Caki2 (cell line): ENCODE measurements at places on chromosomes 12 and 14.

DNA sequence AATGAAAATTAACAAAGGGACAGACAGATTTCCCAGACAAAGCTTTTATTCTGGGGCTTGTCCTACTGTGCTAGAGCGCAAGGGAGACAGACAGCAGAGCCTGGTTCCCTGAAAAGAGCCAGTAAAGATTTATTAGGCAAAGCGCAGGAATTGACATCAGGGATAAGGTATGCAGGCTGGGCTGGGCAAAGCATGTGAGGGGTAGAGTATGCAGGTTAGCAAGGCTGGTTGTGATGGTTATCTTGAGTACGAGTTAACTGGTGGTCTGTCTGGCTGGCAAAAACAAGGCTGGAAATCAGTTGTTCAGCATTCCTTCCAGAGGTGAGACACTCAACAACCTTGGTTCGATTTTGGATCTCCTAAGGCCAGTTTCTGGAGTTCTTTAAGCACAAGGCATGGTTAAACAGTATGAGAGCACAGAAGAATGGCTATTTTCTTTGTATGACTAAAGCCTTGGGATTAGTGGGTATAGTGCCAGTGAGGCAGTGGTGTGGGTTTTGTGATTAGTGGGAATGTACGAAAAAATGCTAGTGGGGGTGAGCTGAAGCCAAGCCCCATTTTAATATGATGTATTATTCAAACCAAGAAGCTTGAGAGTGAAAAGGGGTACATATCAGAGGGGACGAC is 30.9 kb downstream of the BTBD7 start:
- DNase-seq, result peak; percentile 78

DNA sequence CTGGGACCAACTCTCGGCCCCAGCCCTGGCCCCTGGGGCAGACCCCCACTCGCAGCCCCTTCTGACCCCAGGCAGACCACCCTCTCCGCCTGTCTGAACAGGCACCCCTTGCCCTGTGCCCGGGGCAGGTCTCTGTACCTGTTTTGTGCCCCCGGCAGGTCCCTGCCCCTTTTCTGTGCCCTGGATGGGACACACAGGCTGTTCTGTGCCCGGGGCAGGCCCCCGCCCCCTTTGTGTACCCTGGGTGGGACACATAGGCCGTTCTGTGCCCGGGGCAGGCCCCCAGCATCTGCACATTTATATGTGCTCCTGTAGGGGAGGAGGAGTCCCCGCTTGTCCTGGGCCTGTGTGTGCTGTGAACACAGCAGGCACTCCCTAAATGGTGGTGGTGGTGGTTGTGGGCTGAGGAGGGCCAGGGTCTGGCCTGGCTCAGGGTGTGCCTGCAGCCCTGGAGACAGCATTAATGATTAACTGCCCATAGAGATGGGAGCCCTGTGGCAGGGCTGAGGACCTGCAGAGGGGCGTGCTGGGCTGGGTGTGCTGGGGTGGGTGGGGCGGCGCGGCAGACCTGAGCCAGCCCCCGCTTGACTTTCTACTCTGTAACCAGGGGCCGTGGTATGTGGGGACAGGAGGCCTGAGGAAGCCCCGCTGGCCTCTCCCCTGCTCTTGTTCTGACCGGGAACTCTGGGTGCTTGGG is 3.7 kb downstream of the FBRSL1 start:
- no peak for DNase-seq

DNA sequence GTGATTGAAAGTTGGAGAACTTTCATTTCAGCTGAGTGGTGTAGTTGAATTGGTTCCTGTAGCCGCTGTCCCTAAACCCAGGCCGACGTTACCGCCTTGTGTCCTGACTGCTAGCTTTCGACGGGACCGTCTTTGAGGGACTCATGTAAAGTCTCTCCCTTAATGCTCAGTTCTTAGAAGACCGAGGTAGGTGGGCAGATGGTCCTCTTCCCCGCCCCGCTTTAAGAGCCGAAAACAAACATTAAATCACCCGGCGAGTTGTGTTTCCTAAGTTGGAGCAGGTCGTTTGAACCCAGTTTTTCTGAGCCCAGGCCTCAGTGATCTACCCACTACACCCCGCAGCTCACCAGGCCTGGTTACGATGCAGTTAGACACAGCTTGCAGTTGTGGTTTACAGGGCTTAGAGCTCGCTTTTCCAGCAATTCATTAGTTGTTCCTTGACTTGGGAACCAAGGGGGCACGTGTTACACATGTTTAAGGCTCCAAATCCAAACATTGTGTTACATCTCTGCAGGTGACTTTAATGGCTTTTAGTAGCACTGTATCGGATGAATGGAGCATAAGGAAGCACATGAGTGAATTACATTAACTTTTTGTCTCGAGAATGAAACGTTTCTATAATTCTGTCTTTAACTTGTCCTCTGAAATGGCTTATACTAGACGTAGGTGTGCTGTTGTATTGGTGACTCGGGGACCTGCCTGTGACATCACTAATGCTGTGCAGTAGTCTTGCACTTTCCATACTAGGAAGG is 790 bp downstream of the NEDD1 start:
- peak; percentile 40 for DNase-seq

DNA sequence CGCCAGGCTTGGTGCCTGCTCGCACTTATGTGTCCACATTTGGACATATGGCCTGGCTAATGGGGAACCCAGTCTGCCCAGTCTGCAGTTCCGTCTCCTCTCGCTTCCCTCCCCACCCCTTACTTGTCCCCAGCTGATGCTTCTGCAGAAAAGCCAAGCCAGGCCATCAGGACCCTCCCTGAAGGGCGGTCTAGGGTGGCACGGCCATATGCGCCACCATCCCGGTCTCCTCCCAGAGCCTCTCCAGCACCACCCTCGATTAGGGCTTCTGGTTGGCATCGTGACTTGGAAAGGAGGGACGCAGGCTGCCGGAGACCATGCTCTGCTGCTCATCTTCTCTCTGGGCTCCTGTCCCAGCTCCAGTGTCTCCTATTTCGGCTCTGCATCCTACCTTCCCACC is 54.6 kb downstream of the CALM1 start:
- no peak for DNase-seq

- no peak for DNase-seq
Observed at GRCh38 chr14:58785701-58786100, 147.9 kb downstream of the DACT1 start.

GRCh38 chr14:69771136-69771535 is 4.2 kb downstream of the SRSF5 start:
- DNase-seq, result no peak

- DNase-seq, result no peak
Observed at GRCh38 chr14:98189062-98189461, 1082.9 kb downstream of the BCL11B start.

DNA sequence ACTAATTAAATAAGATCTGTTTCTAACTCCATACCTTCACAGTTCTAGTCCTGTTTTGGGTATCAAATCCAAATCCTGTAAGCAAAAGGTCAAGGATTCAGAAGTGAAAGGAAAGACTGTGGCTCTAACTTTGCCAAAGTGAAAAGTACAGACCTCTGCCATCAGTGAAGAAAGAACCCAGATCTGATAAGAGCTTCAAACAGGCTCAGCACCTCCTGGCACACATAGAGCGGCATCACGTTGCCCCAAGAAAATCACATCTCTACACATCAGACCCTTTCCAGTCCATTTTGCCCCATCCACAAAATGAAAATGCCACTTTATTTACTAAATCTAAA is 23.2 kb downstream of the CLIP1 start:
- no peak for DNase-seq

DNA sequence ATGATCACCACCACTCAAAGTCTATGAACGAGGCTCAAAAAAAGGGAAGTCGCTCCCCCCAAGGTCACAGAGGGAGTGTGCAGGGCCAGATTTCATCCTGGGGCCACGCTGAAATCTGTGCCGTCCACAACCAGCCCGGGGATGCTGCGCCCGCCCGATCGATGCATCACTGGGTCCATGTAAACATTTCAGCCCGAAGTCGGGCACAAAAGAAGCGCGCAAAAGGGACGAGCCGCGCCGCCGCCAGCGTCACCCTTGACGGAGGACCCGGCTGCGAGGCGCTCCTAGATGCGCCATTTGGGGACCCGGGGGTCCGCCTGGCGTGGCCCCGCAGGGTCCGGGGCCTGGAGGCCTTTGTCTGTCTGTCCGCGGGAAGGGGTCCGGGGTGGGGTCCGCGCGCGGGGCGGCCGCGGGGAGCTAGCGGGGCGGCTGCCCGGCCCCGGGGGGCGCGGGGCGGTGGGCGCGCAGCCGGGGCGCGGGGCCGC is 503 bp downstream of the FBXO21 start:
- peak; percentile 36 for DNase-seq

- no peak for DNase-seq
Observed at GRCh38 chr14:39322807-39323206, 89.1 kb downstream of the MIA2 start.

- DNase-seq, result no peak
Observed at GRCh38 chr12:12718381-12718759, 1.2 kb downstream of the CDKN1B start.

GRCh38 chr12:54306925-54307741 is 6.3 kb upstream of the NFE2 start:
- peak; percentile 87 for DNase-seq

- no peak for DNase-seq
Observed at GRCh38 chr12:42277396-42278127, 39.5 kb upstream of the YAF2 start.

DNA sequence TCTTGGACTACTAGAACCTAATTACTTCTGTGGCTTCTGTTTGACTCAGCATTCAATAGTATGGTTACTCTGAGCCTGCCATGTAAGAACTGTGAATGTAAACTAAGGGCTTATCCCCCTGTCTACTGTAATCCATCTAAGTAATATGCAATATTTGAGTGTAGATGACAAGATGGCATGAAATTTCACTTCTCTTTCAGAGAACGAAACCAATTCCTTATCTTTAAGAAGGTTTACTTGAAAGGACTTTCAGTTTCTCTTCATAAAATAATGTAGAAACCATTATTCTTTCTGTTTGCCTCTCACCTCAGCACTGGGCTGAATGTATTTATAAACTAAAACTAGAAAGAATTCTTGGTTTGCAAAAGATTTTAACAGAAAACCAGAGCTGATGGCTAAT is 60.4 kb upstream of the ARID2 start:
- DNase-seq, result no peak

DNA sequence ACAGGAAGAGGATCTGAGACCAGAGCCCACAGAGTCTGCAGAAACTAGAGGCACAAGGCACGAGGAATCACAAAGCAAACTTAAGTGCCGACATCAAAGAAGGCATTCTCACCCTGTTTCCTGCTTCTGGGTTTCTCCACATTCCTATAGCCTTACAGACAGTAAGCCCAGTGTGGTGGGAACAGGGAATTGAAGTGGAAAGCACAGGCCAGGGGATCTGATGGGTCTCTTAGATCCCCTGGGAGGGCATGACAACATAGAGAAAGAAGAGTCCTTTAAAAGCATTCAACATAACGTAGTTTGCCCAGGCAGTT is 75.6 kb upstream of the FRMD6 start:
- DNase-seq, result no peak

DNA sequence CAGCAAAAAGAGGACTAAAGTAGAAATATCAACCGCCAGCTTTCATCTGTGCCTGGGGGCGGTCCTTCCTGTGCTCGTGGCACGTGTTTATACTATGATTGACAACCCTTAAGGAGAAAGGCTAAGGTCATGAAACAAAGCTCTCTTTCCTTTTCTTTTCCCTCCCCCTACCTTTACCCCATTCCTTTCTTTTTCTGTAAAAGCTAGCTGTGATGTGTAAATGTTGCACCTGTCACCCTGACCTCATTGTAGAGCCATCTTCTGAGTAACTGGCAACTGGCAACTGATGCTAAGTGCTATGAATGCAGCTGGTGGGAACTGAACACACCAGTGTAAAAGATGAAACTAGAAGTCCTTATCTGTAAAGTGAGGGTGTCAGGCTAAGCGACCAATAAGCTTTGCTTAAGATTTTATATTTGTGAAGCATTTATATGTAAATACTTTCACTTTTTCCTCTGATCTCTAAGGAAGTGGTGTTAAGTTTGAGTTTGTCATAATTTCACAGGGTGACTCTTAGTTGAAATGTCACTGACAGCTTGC is 102.8 kb upstream of the BCAT1 start:
- DNase-seq, result no peak

DNA sequence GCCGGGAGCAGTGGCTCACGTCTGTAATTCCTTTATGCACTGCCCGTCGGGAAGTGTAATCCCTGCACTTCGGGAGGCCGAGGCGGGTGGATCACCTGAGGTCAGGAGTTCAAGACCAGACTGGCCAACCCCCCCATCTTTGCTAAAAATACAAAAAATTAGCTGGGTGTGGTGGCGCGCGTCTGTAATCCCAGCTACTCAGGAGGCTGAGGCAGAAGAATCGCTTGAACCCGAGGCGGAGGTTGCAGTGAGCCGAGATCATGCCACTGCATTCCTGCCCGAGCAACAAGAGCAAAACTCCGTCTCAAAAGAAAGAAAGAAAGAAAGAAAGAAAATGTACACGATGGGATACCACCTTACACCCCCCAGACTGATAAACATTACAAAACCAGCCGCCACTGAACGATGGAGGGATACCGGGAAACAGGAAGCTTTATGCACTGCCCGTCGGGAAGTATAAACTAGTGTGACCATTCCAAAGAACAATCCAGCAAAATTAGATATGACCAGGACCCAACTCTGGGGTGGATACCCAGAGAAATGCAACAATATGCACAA is 1.1 kb downstream of the ABCD4 start:
- DNase-seq, result no peak

- no peak for DNase-seq
Observed at GRCh38 chr14:33931461-33931860, 19.4 kb downstream of the EGLN3 start.

DNA sequence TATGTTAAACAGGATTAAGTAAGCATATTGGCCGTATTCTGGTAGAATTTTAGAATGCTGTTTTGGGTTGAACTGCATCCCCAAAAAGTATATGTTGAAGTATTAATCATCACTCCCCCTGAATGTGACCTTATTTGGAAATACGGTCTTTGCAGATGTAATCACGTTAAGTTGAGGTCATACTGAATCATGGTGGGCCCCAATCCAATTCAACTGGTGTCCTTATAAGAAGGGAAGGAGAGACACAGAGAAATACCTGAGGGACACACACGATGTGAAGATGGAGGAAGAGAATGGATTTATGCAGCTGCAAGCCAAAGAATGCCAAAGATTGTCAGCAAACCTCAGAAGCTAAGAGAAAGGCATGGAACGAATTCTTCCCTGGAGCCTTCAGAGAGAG is 268.6 kb downstream of the ITPR2 start:
- DNase-seq, result no peak

GRCh38 chr12:5521456-5522325 is 89.8 kb downstream of the NTF3 start:
- no peak for DNase-seq

GRCh38 chr12:90987101-90987500 is 17.7 kb downstream of the EPYC start:
- no peak for DNase-seq

GRCh38 chr14:63220526-63220925 is 16.3 kb downstream of the RHOJ start:
- DNase-seq, result no peak

GRCh38 chr12:102484428-102484958 is 4.1 kb upstream of the IGF1 start:
- peak; percentile 23 for DNase-seq

DNA sequence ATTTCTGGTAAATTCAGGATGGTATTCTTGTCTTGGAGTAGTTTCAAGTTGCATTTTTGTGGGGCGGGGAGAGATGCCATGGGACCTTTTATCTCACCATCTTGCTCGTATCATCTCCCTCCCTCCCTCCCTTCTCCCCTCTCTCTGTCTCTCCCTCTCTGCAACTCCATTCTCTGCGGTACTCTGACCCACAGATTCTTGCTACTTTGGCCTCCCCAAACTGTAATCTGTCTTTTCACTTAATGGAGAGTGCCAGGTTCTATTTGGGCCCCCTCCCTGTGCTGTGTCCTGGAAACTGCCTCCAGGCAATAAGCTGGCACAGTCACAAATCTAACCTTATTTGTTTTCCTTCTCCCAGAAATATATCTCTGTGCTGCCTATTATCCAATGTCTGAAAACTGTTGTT is 175.2 kb downstream of the PAWR start:
- no peak for DNase-seq
